ENCODE measurements at places on chromosomes 7 and 10.

DNA sequence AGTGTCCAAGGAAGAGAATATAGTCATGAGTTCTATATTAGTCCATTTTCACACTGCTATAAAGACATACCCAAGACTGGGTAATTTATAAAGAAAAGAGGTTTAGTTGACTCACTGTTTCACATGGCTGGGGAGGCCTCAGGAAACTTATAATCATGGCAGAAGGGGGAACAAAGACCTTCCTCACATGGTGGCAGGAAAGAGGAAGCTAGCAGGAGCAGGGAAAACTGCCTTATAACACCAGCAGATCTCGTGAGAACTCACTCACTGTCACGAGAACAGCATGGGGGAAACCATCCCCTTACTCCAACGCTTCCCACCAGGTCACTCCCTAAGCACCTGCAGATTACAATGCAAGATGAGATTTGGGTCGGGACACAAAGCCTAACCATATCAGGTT, 139.0 kb upstream of the ZNF438 start:
- no peak for DNase-seq

GRCh38 chr10:17375936-17376584, 78.3 kb downstream of the ST8SIA6 start:
- peak; percentile 4 for DNase-seq

- DNase-seq: no peak
These were observed 47.7 kb upstream of the ODAD2 start for GRCh38 chr10:28046579-28046978.

GRCh38 chr7:117237646-117238045, 85.2 kb downstream of the WNT2 start:
- DNase-seq: no peak

DNA sequence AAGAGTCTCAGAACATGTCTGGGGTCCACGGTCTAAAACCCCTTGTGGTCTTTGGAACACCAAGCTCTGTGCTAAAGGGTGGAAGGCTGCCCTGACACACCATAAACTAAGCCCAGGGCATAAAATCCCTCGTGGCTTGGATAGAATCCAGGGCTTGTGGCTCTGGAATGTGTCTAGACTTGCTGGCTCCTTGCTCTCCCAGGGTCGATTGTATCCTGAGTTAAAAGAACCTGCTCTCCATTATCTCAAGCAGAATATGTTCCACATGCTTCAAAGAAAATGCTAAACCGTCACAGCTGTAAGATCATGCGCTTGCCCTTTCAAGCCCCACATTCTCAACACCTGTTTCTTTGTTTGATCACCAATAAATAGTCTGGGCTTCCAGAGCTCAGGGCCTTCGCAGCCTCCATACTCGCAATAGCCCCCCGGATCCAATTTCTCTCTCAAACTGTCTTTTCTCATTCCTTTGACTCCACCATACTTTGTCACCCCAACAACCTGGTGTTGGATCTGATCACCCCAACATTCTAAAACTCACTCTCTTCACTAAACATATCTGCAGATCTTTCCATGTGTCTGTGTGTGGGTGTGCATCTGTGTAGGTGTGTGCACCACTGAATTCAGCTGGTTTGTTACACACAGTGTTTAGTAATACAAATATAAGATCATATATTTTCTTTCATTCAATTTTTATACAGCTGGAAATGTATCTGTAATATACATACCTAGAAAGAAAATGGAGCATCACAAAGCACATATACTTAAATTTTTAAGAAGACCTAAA, 238.5 kb downstream of the ZMYND11 start:
- no peak for DNase-seq
